Urinary bladder (tissue), 4 donors: ENCODE measurements at places on chromosomes 2 and 18. TPM values are rescaled to one million over a fixed set of nuclear protein-coding genes. Genes with fewer than 3 reads are reported as not detected.

Gene TUBA4B
- not detected for polyA plus RNA-seq

Gene IL1B
- polyA plus RNA-seq = 7.5 TPM

Gene PLCD4
- polyA plus RNA-seq = 28.4 TPM

Gene IL1RN
- polyA plus RNA-seq = 4.9 TPM

Gene EVX2
- 0.05 TPM for polyA plus RNA-seq

Gene CHST10
- 10.3 TPM for polyA plus RNA-seq

Gene SERPINB3
- polyA plus RNA-seq = not detected

Gene PLB1
- polyA plus RNA-seq = 4.7 TPM

Gene SERPINB10
- polyA plus RNA-seq = not detected
